ENCODE measurements at places on chromosomes 12 and 14.
A peak's percentile ranks its signal among the peaks of the same experiment; 100 is the strongest.

DNA sequence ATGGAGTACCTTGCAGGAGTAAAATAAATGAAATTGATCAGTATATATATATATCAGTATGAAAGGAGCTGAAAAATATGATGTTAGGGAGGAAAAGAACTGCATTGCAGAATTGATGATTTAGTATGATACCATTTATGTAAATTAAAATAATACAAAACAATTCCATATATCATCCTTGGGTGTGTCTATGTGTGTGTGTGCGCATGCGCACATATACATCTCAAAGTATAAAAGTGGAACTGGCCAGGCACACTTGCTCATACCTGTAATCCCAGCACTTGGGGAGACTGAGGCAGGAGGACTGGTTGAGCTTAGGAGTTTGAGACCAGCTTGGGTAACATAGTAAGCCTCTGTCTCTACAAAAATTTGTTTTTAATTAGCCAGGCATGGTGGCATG, 15.4 kb downstream of the GALNT16 start:
- DNase-seq = no peak

DNA sequence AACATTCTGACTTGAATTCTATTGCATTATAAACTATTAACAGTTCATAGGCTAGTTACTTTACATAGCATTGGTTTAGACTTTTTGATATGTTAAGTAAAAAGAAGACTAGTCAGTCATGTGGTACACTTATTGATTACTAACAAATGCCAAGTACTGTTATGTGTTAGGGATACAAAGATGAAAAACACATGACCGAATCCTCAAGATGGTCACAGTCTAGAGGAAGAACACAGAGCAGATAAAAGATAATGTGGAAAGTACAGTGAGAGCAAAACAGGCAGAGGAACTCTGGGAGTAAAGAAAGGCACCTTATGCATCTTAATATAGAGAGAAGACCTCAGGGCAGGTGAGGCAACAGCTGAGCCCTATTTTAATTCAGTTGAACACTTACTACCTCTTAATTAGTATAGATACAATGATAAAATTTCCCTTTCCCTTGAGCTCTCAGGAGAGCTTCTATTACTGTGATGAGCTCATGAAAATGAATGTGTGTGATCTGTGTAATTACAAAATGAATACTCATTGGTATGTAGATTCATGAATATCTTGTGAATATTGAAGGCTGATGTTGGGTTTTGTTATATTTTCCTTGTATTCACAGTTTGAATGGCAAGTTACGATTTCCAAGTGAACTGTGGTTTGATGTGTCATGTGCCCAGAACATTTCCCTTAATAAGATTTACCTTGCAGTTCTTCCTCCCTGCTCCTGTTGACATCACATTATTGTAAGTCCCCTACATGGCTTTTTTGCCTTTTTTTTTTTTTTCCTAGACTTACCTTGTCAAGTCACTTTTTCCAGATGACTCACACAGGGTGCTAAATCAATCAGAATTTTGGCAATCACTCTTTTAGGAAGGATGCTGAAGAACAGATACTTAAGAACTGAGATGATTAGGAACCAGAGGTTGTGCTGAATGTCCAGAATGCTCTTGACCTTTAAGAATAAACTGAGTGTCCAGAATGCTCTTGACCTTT, 29.5 kb upstream of the MSRB3 start:
- no peak for DNase-seq

DNA sequence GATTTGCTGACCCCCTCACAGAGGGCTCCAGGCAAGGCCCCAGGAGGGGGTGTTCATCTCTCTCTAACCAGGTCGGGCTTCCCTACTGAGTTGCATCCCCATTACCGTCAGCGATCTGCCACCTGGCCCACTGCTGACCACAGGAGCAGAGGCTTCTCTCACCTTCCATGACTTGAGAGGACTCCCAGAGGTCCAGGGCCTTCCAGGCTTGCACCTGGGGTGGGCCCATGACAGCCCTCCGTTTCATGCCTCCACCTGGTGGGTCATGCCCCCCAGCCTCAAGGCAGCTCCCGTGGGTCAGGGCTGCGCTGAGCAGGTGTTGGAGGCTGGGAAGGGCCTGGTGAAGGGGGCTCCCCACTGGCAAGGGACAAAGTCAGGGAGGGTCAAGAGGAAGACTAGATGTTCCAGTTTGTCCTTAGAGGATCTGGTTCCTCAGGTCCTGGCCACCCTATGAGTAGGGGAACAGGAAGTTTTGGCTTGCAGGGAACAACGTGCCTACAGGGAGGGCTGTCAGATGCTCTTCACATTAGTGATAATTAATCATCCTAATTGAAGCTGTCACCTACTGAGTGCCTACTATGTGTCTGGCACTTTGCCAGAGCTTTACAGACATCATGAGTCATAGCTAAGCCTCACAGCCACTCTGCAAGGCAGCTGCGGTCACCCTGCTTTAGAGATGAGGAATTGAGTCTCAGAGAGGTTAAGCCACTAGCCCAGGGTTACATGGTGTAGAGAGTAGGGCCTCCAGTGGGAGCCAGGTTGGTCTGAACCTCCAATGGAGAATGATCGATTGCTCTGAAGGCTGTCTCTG, 13.8 kb downstream of the NFKBIA start:
- no peak for DNase-seq

GRCh38 chr12:59699421-59700152, 103.8 kb downstream of the SLC16A7 start:
- no peak for DNase-seq

- DNase-seq = no peak
These were observed 48.5 kb downstream of the TTC8 start for GRCh38 chr14:88872976-88873375.

GRCh38 chr14:21091821-21092272, 6.6 kb downstream of the ZNF219 start:
- DNase-seq = no peak

- DNase-seq = no peak
These were observed 1348.9 kb upstream of the FLRT2 start for GRCh38 chr14:84181072-84181471.

GRCh38 chr14:22872033-22872832, 693 bp downstream of the LRP10 start:
- DNase-seq = peak; percentile 87

DNA sequence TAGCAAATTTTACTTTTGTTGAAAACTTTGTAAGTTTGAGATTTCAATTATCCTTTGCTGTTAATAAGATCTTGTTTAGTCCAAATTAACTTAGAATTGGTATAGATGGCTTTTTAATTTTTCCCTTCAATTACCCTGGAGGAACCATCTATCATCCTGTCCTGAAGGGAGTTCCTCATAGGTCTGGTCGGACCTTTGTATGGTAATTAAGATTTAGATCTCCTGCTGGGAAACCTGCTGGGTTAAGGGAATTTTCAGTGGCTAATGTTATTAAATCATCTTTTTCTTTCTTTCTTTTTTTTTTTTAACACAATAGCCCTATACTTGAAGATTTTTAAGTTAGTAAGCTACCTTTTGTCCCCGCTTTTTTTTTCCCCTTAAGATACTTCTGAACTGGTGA, 63.0 kb upstream of the PRMT8 start:
- no peak for DNase-seq

DNA sequence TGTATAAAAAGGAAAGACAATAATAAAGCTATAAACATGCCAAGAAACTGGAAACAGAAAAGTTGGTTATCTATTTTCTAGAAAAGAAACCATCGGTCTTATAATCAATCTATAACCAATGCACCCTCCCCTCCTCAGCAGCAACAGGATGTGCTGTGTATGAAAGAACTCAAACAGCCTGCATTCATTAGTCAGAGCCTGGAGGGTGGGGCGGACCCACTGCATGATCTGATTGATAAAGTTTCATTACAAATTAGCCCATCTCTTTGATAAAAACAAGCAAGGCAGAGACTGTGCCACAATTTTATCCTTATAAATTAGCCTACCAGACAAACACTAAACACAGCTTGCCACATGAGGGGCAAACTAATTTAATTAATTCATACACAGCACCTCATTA, 448.1 kb downstream of the BCAT1 start:
- DNase-seq = no peak

DNA sequence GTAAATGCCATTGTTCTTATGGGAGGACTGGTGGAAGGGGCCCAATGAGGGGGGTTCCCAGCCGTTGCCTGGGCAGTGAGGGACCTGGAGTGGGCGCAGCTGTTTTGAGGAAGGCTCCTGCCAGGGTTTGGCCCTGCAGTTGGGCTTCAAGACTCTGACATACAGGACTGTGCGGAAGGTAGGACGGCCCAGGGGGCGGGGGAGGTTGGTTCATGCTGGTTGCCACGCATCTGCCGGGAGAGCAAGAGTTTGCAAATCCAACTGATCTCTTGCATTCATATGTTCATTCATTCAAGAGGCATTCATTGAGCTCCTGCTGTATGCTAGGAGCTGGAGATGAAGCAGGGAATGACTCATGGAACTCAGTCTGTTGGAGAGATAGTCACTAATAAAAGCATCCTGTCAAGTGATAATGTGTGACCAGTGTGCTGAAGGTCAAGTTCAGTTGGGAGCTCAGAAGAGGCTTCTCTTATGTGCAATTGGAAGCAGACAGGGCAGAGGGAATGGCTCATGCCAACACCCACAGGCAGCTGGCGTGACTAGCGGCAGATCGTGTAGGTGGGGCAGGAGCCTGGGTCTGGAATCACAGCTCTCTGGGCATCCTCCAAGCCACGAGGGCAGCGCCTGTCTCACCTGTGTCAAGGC, 7.8 kb downstream of the SH2B3 start:
- no peak for DNase-seq

DNA sequence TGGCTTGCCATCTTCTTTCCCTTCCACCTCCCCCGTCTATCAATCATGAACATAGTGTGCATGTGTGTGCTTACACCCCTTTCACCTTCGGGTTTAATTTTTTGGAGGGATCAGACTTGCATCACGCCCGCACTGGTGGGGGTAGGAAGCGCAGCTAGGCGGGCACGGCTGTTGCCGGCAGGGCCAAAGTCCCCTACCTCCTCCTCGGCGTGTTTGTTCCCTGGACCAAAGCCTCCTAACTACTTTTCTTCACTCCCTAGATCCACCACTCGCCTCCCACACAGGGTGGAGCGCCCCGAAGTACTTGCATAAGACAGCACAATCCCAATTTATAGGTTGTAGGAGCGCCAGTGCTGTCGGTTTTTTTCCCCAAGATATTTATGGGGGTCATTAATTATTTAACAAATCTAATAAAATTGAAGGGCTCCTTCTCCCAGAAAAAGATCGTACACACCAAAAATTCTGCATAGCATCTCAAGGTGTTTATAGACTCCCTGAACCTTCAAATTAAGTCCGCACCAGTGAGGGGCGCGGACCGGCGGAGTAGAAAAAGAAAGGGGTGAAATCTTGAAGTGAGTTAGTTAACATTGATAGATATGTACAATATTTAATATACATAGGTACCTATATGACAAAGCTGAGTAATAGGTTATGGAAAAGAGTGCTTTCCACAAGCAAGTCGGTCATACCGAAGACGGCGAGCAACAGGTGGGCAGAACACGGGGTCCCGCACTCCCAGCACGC, 717 bp downstream of the PKP2 start:
- no peak for DNase-seq
